ENCODE measurements at places on chromosomes 1 and 21. TPM values are rescaled to one million over a fixed set of nuclear protein-coding genes. Genes with fewer than 3 reads are reported as not detected.

- peak overlapping the region; percentile 95 for H3K4me3 ChIP-seq
- peak; percentile 82 for DNase-seq
- H3K36me3 ChIP-seq = peaks cover 27% of the 10 kb centered on the region
- H3K27me3 ChIP-seq = no peaks in the 10 kb centered on the region
Measured at GRCh38 chr1:46246548-46247435, 771 bp upstream of the RAD54L start.

DNA sequence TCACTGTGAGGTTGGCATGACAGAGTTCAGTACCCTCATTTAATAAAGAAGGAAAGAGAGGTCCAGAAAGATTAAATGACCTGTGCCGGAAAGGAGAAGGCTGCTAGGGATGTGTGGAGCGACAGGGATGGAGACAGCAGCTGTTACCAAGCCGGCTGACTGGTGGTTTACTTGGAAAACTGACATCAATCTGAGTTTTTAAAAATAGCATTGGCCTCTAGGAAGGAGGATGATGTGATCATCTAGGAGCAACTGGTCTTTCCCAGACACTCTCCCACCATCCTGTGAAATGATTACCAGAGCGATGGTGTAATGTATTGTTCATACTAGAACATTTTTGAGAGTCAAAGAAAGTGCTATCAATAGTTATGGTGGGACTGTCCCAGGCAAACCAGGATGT, 154.4 kb downstream of the ZSCAN20 start:
- H3K27ac ChIP-seq = no peak overlapping the region
- no peak for DNase-seq

- H3K4me3 ChIP-seq = no peak overlapping the region
- H3K27me3 ChIP-seq = no peaks in the 10 kb centered on the region
- H3K27ac ChIP-seq = no peak overlapping the region
- peaks cover 3% of the 10 kb centered on the region for H3K36me3 ChIP-seq
- H3K4me1 ChIP-seq = no peaks in the 10 kb centered on the region
Measured at GRCh38 chr21:28805885-28806284, 186.8 kb downstream of the LTN1 start.

Gene S100A7
- total RNA-seq = not detected

Gene SV2A
- 9.8 TPM for total RNA-seq

- DNase-seq = no peak
- no peak overlapping the region for H3K27ac ChIP-seq
- no peaks in the 10 kb centered on the region for H3K36me3 ChIP-seq
- H3K4me3 ChIP-seq = no peak overlapping the region
Measured at GRCh38 chr1:237154157-237154556, 112.2 kb downstream of the RYR2 start.

DNA sequence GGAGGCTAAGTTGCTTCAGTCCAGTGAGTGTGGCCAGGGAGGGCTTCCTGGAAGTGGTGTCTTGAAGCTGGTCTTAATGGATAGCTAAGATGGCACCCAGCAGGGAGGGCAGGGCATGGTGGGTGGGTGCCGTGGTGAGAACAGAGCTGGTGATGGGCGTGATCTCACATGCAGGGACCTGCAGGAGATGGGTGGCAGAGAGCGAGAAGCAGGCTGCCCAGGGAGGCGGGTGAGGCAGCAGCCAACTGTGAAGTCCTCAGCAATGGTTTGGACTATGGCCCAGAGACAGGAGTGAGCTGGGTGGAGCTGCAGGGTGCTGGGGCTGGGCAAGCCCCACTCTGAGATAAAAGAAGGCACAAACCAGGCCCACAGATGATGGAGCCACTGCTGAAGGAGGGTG, 50.7 kb downstream of the UMODL1 start:
- no peaks in the 10 kb centered on the region for H3K36me3 ChIP-seq
- H3K27ac ChIP-seq = no peak overlapping the region
- DNase-seq = no peak
- peaks cover 79% of the 10 kb centered on the region for H3K27me3 ChIP-seq
- H3K4me3 ChIP-seq = no peak overlapping the region
- H3K4me1 ChIP-seq = peaks cover 11% of the 10 kb centered on the region

Data from activated CD4-positive, alpha-beta memory T cell treated with anti-CD3 and anti-CD28 coated beads for 36 hours (primary cell).